ENCODE measurements at places on chromosomes 5 and 9.
A peak's percentile ranks its signal among the peaks of the same experiment; 100 is the strongest.

GRCh38 chr5:66639037-66639436, 42.8 kb downstream of the MAST4 start:
- no peak for DNase-seq

GRCh38 chr5:178624631-178625546, 2.0 kb downstream of the CLK4 start:
- DNase-seq: no peak

GRCh38 chr5:27511061-27511460, 472.7 kb upstream of the CDH9 start:
- no peak for DNase-seq

GRCh38 chr9:126519660-126520420, 93.9 kb upstream of the LMX1B start:
- no peak for DNase-seq

- DNase-seq: no peak
These were observed 127.4 kb upstream of the TAF11L2 start for GRCh38 chr5:17370651-17371050.

DNA sequence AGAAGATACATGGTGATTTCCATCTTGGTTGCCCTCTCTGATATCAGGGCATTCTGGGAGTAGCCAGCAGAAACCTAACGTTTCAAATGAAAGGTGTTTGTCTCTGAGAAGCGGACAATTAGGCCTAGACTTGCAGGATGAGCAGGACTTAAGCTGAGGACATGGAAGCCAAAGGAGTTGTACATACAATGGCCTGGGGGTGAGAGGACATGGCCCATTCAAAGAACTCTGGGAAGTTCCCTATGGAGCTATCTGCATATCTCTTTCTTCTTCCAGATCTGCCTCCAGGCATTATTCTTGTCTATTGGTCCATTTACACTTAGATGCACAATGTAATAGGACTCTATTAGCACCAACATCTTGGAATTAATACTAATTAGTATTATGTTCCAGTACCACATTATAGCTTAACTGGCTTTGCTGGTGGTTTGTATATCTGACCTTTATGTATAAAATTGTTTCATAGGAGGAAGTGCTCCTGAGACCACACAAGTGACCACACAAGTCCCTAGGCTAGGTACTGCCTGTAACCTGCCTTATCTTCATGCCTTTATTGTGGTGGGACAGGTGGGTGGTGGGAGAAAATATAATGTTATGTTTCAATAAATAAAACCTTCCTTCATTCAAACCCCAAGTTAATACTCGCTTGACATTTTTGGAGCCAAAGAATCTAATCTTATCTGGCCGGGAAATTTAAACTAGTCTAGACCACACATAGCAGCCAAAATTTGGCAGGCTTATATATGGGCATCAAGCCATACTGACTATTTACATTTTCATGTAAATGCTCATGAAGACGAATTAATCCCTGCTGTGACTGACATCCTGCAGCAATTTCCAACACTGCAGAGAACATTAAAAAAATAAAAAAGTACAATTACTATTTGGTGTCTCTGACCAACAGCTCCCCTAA, 52.1 kb upstream of the EQTN start:
- DNase-seq: no peak

DNA sequence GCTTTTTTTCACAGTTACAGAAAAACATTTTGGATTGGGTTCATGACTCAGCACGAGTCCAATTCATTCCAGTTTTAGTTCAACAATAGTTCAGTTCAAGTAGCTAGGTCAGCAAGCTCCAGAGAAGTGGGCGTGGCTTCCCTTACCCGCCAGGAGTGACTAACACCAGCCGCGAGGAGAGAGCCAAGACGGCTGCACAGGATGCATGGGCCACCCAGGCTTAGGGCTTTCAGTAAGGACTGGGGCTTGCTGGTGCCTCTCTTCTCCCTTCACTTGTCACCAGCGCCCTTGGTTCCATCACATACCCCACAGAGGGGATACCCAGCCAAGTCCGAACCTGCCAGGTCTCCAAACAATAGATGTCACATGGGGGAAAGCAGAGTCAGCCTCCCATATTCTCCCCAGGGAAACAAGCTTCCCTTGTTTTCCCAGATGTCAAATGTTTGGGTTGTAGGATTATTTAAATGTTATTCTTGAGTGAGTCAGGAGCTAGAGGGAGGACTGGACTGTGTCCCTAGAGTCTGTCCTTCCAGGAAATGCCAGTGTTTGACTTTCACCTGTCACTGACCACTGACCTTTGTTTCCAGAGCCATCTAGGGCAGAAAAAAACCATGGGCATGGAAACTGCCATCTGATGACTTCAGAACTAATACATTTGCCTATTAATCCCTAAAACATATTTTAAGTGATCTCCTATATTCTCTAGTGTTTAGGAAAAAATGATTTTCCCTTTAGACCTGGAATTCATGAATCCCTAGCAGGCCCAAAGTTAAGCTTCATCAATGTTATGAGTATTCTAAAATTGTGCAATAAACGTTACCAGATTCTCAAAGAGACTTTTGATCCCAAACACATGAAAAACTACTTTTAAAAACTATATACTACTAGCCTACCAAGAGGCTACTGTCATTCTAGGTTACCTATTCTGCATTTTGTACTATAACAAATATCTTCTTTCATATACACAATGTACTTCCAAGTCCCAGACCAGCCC, 51.9 kb downstream of the NIPAL4 start:
- DNase-seq: no peak

DNA sequence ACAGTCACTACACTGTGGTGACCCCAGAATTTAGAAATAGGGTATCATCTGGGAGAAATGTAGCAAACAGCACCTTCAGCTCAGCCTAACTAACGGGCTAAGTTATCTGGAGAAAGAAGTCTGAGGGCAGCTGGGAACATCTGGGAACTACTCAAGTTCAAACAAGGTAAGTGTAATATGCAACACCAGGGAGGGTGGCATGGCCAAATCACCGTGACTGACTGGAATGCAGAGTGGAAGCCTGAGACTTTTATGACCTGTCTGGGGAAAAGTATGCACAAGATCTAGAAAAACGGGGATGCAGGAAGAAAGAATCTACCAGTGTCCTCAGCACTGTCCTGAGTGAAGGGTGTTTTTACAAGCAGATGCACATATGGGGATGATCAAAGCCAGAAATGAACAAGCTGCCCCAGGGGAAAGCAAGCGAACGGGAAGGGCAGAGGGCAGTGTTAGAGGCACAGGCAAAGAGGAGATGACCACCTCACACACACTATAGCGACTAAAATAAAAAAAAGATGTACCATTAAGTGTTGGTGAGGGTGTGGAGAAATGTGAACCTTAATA, 59.9 kb downstream of the SERINC5 start:
- no peak for DNase-seq

DNA sequence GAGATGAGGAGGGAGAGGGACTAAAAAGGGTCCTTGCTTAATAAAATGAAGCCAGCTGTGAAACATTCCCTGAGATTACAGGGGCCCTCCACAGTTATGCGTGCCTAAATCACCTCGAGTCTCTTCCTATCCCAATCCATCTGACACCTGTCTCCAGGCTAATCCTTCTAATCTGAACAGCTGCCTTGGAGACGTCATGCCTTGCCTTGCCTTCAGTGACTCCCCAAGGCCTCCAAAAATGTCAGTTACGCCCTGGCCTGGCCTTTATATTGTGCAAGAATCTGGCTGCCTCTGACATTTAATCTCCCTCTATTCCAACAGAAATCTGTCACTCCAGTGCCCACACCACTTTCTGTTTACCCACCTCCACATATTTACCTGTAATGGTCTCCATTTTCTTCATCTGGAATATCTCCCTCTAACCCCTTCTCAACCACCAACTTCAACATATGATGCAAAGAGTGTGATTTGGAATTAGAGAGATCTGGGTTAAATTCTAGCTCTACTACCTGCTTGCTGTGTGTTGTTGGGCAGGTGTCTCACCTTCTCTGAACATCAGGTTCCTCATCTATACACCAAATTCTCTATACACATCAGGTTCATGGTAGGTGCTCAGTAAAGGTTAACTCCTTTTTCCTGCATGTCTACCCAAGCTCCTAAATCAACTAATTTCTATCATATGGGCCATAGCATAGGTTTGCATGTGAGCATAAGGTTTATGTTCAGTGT, 57.9 kb downstream of the PTCD2 start:
- DNase-seq: no peak

GRCh38 chr5:125451622-125452021, 705.2 kb upstream of the ZNF608 start:
- no peak for DNase-seq

GRCh38 chr9:35847792-35848572, 19.0 kb downstream of the TMEM8B start:
- DNase-seq: no peak

DNA sequence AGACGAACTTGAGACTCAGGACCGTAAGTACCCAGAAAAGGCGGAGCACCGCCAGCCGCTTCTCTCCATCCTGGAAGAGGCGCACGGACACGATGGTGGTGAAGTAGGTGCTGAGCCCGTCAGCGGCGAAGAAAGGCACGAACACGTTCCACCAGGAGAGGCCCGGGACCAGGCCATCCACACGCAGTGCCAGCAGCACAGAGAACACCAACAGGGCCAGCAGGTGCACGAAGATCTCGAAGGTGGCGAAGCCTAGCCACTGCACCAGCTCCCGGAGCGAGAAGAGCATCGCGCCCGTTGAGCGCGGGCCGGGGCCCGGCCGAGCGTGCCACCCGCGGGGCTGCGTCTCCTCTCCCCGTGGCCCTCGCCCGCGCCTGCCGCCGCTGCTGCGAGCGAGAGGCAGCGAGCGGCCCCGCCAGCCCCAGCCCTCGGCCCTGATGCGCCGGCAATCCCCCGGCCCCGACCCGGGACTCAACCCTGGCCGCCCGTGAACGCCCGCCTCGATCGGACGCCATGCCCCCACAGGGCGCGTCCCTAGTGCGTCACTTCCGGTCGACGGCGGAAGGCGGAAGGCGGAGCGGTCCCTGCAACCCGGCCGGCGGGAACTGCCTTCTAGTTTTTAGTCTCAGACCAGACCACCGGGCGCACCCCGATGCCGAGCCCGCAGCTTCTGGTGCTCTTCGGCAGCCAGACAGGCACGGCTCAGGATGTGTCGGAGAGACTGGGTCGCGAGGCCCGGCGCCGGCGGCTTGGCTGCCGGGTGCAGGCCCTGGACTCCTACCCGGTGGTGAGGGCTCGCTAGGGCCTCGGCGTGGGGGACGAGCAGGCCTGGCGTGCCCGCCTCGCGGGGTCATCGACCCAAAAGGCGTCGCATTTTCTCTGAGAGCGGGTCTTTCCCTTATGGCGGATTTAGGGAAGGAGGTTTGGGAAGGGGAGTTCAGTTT, at the start of the genes NDOR1 and TMEM203:
Gene NDOR1, plus strand, starts transcription at position 575 of the 944 bp plus-strand sequence. Its CDS starts 78 bp downstream, at position 653.
Gene TMEM203, minus strand, starts transcription at position 523 of the 944 bp plus-strand sequence. Its CDS starts 234 bp downstream, at position 289.
- DNase-seq: peak; percentile 61

DNA sequence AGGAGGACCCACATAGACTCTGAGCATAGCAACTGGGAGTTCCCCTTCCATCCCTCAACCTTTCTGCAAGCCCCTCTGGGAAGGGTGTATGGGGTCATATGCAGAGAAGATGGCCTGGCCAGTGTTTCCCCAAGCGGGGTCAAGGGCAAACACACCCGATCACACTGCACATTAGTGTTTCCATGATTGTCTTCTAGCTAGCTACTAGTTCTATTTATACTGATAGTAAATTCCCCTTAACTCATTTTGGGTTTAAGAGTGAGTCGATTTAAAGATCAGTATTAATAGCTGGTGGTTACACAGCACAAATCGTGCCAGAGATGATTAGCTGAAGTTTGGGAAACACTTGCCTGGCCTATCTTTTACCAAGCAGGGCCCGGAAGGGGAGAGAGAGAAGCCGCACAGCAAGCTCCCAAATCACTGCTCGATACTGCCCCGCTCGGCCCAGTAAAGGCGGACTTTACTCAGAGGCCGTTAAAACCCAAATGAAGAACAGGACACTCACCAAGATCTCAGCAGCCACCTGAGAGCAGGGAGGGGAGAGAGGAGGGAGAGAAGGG, 29.4 kb upstream of the TNIP1 start:
- no peak for DNase-seq

DNA sequence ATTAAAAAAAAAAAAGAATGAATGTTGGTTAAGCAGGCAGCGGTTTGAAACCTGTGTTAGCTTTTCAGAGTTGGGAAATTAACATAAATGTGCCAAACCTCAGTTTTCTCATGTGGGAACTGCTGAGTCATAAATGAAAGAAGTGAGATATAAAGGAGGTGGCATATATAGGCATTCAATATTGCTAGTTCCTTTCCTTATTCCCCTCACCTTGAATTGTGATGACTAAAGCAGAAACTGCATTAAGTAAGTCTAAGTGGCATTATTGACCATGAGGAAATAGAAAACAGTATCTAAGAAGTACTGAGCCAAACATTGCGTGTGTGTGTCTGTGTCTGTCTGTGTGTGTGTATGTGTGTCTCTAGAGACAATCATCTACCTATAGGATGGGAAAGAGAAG, 691.2 kb downstream of the TLR4 start:
- no peak for DNase-seq

DNA sequence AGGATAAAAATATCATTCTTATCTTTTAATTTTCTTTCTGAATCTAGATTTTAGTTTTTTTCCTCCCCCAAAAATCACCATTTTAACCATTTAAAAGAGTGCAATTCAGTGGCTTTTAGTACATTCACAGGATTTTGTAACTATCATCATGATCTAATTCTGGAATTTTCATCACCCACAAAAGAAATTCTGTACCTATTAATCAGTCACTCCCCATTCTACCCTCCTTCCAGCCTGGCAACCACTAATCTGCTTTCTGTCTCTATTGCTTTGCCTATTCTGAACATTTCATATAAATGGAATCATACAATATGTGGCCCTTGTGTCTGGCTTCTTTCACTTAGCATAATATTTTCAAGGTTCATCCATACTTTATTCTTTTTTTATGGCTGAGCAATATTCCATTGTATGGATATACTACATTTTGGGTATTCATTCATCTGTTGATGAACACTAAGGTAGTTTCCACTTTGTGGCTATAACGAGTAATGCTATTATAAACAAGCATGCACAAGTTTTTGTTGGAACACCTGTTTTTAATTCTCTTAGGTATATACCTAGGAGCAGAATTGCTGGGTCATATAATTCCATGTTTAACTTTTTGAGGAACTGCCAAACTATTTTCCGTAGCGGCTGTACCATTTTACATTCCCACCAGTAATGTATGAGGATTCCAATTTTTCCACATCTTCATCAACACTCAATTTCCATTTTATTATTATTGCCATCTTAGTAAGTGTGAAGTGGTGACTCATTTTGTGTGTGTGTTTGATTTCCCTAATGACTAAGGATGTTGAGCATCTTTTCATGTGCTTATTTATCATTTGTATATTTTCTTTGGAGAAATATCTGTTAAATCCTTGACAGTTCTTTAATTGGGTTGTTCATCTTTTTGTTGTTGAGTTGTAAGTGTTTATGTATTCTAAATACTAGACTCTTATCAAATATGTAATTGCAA, 340.3 kb downstream of the CWC27 start:
- DNase-seq: no peak

GRCh38 chr9:112203536-112203935, 28.4 kb upstream of the SUSD1 start:
- DNase-seq: no peak

DNA sequence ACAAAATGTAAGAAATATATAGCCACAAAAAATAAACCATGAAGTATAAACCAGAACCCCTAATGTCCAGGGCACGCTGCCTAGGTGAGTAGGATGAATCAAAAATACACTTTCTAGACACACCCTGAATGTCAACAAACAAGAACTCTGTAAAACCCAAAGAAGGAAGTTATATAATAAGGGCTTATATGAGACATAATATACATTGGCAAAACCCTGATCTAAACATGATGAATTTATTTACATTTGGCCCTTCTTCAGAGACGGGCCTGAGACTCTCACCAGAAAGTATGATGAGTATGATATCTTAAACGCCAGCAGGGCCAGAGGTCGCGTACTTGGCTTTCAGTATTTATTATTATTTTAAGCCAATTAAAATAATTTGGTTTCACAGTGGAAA, 125.1 kb upstream of the FST start:
- no peak for DNase-seq

Measured in cortex of kidney (tissue), 1 donor.